Stimulated activated CD8-positive, alpha-beta memory T cell treated with anti-CD3 and anti-CD28 coated beads, Interleukin-15, amount 100 ng/mL, for 48 hours (primary cell): ENCODE measurements at places on chromosomes 3 and 15.
A peak's percentile ranks its signal among the peaks of the same experiment; 100 is the strongest.

DNA sequence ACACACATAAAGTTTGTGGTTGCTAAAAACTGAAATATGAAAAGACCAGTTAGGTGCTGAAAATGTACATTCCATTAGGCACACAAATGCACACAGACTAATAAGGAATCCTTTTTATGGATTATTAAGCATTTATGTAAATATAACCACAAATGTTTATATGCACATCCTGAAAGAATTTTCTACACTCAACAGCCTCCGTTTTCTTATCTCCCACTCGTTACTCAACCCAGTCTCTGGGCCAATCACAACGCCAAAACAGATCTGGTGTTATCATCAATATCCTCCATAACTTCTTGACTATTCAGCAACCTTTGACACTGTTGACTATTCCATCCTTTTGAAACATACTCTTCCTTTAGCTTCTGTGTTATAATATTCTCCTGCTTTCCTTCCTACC is 136.4 kb downstream of the ATP8B4 start:
- no peak for DNase-seq

GRCh38 chr3:15497964-15498363 is 23.5 kb downstream of the COLQ start:
- no peak for DNase-seq

DNA sequence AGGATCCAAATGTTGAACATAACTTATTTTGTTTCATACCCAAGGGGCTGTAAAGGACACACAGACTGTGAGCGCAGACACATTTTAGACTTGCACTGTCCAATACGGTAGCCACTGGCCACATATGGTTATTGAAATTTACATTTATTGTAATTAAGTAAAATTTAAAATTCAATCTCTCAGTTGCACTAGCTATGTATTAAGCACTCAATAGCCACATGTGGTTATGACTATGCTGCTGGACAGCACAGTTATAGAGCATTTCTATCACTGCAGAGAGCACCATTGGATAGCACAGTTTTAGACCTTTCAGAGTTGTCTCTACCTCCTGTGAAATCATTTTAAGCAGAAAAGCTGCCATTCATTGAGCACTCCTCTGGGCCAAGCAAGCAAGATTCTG is 204.3 kb downstream of the ADAMTS9 start:
- no peak for DNase-seq

- DNase-seq, result no peak
Measured at GRCh38 chr3:148372206-148372875, 325.4 kb upstream of the AGTR1 start.

- DNase-seq, result no peak
Measured at GRCh38 chr15:33813891-33814290, 154.4 kb upstream of the CHRM5 start.

DNA sequence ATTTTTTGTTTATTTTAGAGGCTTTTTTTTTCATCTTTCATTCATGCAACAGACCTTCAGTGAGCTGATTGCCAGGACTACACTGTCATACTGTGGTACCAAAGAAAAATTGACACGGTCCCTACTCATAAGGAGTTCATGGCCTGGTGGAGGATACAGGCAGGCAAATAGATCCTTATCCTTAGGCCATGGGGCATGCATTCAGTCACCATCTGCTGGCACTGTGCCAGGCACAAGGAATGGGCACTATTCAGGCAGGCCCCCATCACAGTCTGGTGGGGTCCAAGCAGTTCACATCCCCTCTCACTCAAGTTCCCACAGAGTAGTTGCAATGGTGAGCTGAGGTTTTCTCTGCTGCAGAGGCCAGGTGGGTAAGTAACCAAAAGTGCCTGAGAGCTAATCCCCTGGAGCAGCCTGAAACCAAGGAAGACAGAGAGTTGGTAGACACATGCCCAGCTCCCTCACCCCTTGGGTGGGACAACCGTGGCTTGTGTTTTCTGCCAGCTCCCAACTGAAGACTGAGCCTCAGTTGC is 17.3 kb downstream of the CISH start:
- DNase-seq, result no peak

- DNase-seq, result no peak
Measured at GRCh38 chr15:56049577-56049976, 56.2 kb upstream of the NEDD4 start.

DNA sequence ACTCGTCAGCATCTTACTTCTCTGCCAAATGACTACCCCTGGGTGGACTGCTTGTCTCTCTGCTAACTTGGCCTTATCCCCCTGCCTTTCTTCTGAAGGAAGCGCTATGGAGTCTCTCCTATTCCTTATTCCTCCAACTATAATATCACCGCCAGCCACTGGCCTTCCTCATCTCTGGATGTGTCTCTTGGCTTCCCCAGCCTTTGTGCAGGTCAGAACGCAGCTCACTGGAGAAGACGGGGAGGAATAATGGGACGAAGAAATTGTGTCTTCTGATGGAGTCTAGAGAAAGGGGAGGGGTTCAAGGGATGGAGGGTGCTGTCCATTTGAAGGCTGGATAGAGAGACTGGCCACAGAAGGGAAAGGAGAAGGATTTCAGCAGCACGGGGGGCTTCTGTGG is 16.9 kb downstream of the ITGA11 start:
- DNase-seq, result no peak

DNA sequence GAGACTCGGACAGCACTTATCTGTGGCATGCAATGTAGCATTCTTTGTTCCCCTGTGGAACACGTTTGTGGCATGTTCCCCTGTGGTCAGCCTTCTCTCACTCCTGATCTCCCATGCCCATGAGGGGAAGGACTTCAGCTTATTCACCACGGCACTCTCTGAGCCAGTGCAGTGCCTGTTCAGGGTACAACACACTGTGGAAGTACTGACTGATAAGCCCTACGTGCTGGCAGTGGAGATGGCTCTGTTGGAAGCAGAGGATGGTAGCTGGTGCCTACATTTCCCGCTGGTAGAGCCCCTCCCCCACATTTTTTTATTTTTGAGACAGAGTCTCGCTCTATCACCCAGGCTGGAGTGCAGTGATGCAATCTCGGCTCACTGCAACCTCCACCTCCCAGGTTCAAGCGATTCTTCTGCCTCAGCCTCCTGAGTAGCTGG is 43.5 kb upstream of the ETV5 start:
- DNase-seq, result no peak

GRCh38 chr3:127788451-127788909 is 33.8 kb downstream of the MGLL start:
- DNase-seq, result no peak

DNA sequence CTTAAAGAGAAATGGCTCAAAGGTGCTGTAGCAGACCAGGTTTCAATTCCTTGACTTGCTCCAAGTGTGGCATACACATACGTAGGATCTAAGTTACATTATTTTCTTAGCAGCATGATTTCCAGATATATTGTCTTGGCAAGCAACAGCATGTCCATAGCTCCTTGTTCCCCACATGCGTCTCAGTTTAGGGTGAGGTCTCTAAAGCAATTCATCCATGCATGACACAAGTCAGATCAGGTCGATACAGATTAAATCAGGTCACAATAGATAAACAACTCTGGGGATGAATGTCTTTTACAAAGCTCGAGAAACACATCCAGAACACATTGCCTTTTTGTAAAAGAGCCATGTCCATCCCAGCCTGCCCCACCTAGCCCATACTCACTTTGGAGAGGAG is 108.9 kb upstream of the ABHD17C start:
- no peak for DNase-seq

- DNase-seq, result no peak
Measured at GRCh38 chr15:67831363-67831762, 6.1 kb downstream of the SKOR1 start.

- no peak for DNase-seq
Measured at GRCh38 chr3:37272741-37273140, 98.4 kb upstream of the LRRFIP2 start.

- DNase-seq, result no peak
Measured at GRCh38 chr3:14539742-14540491, at the start of gene GRIP2. Gene GRIP2 (minus strand): TSS chr3:14540342. CDS start chr3:14540308, 34 bp downstream.

DNA sequence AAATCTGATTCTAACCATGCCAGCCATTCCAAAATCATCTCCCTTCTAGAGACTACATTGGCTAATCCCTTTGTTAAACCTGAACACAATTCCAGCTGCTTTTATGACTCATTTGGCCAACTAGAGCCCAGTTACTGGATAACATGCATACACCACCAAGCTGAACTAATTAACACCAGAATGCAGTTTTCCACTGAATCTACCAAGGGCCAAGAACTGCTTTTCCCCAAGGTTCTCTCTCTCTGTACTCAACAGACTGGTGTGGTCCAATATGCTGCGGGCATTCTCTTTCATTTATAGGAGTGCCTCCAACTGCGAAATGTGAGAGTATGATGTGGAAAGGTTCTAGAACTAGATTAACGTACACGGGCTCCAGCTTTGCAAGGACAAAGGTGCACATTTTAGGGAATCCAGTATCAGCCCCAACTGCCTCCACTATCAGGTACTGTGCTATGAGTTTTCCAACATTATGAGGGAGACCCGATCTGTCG is 1.5 kb downstream of the CHSY1 start:
- DNase-seq, result no peak

GRCh38 chr3:64331605-64332004 is 106.3 kb upstream of the PRICKLE2 start:
- no peak for DNase-seq

GRCh38 chr15:99674279-99674678 is 59.0 kb downstream of the LYSMD4 start:
- no peak for DNase-seq

DNA sequence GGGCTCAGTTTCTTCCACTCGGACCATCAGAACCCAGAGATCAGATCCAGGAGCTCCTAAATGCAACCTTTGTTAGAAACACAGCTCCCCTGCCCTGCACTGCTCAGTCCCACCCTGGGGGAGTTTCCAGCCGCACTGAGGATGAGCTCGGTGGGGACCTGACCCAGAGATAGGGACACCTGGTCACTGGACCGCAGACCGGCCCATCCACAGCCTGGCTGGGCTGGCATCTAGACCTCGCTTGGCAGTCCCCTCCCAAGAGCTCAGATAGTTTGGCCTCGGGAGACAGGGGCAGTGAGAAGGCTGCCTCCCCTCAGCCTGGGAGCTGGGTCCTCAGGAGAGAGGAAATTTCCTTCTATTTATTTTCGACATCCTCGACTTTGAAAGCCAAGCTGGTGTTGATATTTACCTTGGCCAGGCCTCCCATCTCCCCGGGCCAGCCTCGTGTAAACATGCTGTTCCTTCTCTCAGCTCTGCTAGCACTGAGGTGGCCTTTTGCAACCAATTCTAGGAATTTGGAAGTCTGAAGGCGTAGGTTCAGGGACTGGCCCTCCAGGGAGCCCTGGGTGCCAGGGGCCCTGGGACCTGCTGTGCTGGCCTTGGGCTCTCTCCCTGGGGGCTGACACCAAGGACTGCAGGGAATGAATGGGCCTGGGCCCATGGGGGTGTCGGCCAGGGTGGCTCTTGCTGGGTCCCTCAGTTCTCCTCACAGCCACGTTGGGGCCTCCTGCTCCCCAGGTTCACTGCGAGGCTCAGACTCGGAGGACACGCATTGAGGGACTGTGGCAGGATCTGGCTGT is 90.1 kb downstream of the VGLL4 start:
- DNase-seq, result no peak

- no peak for DNase-seq
Measured at GRCh38 chr3:184260724-184261269, 556 bp downstream of the CAMK2N2 start.

- DNase-seq, result no peak
Measured at GRCh38 chr15:53208751-53209150, 418.6 kb upstream of the ONECUT1 start.

DNA sequence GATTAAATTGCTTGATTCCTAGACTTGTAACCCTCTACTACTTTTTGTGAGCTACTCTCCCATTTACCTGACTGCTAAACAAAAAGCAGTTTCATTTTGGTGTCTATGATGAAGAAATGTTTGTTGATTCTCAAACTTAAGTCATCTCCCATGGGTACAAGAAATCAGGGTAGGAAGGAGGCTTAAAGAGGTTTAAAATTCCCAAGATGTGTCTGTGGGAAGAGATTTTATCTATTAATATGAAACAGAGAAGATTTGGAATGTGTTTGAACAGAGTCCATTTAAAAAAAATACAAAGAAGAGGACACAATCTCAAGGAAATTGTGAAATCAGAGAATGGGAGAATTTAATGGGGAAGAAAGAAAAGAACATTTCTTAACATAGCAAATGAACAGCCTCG is 14.8 kb downstream of the P3H2 start:
- DNase-seq, result no peak

DNA sequence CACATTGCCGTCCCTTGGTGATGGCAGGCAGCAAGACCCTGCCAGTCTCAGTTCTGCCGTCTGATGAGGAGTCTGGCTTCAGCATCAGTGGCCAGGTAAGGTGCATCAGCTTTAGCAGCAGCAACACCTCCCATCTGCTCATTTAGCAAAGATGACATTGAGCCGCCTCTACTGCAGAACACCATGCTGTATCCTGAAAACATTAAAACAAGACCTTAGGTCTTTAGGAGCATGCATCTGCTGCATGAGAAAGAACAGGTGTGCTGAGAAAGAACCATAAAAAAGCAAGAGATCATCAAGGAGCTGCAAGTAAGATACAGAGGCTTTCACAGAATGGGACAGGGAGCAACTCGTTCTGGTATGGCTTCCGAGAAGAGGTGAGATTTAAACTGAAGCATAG is 87.5 kb downstream of the SCN11A start:
- no peak for DNase-seq

- peak; percentile 42 for DNase-seq
Measured at GRCh38 chr3:129003578-129004112, 2.5 kb downstream of the EFCC1 start.

DNA sequence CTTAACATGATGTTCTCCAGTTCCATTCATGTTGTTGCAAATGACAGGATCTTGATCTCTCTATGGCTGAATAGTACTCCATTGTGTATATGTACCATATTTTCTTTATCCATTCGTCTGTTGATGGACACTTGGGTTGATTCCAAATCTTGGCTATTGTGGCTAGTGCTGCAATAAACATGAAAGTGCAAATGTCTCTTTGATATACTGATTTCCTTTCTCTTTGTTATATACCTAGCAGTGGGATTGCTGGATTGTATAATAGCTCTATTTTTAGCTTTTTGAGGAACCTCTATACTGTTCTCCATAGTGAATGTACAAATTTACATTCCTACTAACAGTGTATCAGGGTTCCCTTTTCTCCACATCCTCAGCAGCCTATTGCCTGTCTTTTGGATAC is 5.9 kb upstream of the RBP2 start:
- DNase-seq, result no peak

GRCh38 chr3:98600412-98601095 is 7.1 kb upstream of the CPOX start:
- DNase-seq, result no peak

DNA sequence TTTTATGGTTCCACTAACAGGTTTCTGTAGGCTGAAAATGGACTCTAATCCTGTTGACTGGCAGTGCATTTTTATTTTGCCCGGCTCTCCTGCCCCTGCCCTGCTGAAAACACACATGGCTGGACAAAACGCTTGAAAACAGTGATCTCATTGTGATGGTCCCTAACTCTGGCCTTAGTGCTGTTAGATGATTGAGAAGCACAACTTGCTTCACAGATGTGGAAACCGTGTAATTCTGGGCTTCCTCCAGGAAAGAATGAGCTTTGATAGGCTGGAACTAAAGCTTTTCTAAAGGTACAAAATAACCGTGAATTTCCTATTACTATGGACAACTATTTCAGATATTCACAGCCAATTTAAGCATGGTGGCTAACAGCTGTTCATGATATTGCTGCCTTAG is 121.4 kb downstream of the VGLL3 start:
- DNase-seq, result no peak
